Myocyte (in vitro differentiated cells): ENCODE measurements at places on chromosomes 11 and 22. TPM values are rescaled to one million over a fixed set of nuclear protein-coding genes. Genes with fewer than 3 reads are reported as not detected.

GRCh38 chr11:101745756-101746155 is 161.9 kb upstream of the TRPC6 start:
- DNase-seq = no peak

- no peak for DNase-seq
Measured at GRCh38 chr11:104219096-104219495, 55.1 kb upstream of the PDGFD start.

CHRM1 gene
- total RNA-seq = not detected in 2 replicates

GRCh38 chr22:20448630-20449029 is 11.0 kb upstream of the SCARF2 start:
- DNase-seq = no peak

ROM1 gene
- total RNA-seq = 1.5 and 2.8 TPM in 2 replicates

SCGB1C1 gene
- total RNA-seq = 0.75 TPM in 1 of 2 replicates, not detected in the other

- DNase-seq = no peak
Measured at GRCh38 chr11:19294444-19294843, 53.7 kb upstream of the E2F8 start.

GRCh38 chr22:38032681-38033521 is 24.3 kb upstream of the PICK1 start:
- peak; percentile 18 for DNase-seq

NFRKB gene
- total RNA-seq = 20.6 and 25.1 TPM in 2 replicates

DNA sequence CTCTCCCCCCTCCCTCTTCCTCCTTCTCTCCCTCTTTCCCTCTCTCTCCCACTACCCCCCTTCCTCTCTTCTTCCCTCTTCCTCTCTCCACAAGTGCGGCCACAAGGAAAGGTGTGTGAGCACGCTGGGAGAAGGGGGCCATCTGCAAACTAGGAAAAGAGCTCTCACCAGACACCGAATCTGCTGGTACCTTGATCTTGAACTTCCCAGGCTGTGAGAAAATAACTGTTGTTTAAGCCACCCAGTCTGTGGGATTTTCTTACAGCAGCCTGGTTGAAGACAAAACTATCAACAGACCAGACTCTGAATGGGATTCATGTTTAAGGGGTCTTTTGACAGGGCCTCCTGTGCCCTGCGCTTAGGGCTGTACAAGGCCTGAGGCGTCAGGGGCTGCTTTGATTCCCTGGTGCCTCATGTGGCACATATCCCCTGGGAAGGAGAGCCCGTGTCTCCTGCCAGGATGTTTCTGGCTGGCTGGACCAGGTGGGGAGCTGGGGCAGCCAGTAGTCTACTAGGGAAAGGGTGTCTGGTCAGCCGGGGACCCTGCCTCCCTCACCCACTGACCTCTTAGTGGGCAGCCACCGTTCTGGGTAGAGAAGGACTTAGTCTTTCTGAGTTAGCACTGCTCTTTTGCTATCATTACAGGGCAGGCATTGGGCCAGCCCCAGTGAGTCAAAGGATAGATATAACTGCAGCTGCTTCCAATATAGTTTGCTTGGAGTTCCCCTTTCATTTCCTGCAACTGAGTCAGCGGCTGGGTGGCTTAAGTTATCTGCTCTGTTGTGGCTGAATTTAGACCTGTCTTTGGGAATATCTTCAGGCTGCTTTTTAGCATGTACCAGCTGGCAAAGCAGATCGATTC is 6.2 kb downstream of the PANX1 start:
- DNase-seq = peak; percentile 96

- peak; percentile 20 for DNase-seq
Measured at GRCh38 chr11:13776134-13776815, 107.8 kb downstream of the FAR1 start.

GRCh38 chr11:96136613-96137298 is 206.2 kb downstream of the MAML2 start:
- no peak for DNase-seq

DNA sequence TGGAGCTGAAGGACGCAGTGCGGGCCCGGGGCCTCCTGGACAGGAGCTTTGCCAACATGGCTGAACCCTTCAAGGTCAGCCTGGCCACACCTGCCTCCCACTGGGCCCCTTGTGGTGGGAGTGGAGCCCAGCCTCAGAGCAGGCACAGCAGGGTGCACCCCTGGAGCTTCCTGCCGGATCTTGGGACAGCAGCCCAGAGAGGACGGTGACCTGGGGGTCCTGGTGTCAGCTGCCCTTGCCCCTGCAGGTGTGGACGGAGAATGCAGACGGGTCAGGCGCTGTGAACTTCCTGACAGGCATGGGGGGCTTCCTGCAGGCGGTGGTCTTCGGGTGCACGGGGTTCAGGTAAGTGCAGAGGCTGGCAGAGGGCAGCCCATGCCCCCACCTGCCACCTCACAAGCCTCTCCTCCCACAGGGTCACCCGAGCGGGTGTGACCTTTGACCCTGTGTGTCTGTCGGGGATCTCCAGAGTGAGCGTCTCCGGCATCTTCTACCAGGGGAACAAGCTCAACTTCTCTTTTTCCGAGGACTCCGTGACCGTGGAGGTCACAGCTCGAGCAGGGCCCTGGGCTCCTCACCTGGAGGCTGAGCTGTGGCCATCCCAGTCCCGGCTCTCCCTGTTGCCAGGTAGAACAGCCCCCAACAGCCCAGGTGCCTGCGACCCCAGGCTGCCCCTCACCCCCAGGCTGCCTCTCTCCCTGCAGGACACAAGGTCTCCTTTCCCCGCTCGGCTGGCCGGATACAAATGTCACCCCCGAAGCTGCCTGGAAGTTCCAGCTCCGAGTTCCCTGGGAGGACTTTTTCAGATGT is 5.1 kb downstream of the PGGHG start:
- no peak for DNase-seq

GRCh38 chr11:27313157-27313821 is 49.7 kb downstream of the CCDC34 start:
- no peak for DNase-seq

GRCh38 chr22:23085351-23085671 is 15.0 kb downstream of the GNAZ start:
- DNase-seq = no peak

DNA sequence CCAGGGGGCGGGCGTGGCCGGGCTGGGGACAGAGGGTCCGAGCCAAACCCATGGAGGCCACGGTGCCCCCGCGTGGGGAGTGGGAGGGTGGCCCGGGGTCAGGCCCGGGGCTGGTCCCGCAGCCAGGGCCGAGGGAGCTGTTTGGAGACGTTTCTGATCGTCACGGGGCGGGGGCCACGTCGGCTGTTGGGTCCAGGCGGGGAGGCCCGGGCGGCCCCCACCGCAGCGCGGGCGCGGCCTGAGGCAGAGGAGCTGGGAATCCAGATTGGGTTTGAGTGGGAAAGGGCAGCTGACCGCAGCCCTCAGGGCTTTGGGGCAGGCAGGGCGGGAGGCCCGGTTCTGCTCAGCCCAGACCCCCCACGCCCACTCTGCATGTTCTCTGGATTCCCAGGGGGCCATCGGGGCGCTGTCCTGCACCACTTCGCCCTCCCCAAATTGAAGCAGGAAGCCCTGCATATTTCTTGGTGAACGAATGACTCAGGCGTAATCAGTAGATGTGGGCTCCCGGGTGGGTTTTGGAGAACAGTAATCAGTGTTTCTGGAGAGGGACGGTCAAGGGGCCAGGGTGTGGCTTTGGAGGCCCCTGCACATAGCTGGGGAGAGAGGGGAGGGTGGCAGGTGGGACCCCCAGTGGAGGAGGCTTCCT is 583 bp downstream of the MRPL23 start:
- DNase-seq = no peak

GRCh38 chr11:62678433-62678769 is 472 bp downstream of the UBXN1 start:
- DNase-seq = no peak

FOLR1 gene
- total RNA-seq = 34.8 and 39.0 TPM in 2 replicates

GRCh38 chr22:45067731-45068130 is 57.9 kb upstream of the PHF21B start:
- no peak for DNase-seq

ANO9 gene
- 0.42 and 0.94 TPM in 2 replicates for total RNA-seq

JHY gene
- 0.32 and 0.68 TPM in 2 replicates for total RNA-seq

KCNQ1OT1 gene
- 2.5 TPM in 2 replicates for total RNA-seq

VPS26B gene
- 40.5 and 42.5 TPM in 2 replicates for total RNA-seq

KRTAP5-9 gene
- 0.16 and 0.29 TPM in 2 replicates for total RNA-seq

DNA sequence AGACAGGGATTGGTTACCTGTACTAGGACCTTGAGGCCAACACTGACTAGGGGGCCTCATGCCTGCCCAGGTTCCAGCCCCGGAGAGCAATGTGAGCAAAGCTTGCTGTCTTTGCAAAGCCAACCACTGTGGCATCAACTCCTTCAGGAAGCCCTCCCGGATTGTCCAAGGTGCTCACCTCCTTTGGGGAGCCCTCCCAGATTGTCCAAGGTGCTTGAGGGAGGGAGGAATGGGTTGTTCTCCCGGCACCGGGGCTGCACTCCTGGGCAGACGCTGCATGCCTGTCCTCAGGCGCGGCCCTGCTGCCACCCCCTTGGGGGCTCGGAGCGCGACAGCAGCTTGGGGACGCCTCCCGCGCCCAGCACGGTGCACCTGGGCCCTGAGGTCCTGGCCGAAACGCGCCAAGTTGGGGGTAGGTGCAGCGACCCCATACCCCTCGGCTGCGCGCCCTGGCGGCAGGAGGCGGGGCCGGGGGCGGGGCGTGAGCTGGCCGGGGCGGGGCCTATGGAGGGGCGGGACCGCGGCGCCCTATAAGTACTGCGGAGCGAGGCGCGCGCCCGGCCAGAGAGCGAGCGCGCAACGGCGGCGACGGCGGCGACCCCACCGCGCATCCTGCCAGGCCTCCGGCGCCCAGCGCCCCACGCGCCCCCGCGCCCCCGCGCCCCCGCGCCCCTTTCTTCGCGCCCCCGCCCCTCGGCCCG is at the start of gene CD81:
CD81 (plus strand) TSS at position 560 of the 701 bp plus-strand sequence. CDS start 240 bp downstream, outside the sequence.
- DNase-seq = no peak

- no peak for DNase-seq
Measured at GRCh38 chr11:17013548-17014320, 480 bp downstream of the PLEKHA7 start.

TSPAN18 gene
- total RNA-seq = 1.3 and 1.8 TPM in 2 replicates

- DNase-seq = no peak
Measured at GRCh38 chr11:114183044-114183511, 113.1 kb upstream of the NNMT start.

GRCh38 chr22:35540595-35541253 is at the start of gene RASD2:
TSS of gene RASD2 (plus strand) at chr22:35540831. CDS start at chr22:35546810, 5,979 bp downstream.
- DNase-seq = peak; percentile 41
